Posterior cingulate gyrus (tissue), 11 donors: ENCODE measurements at places on chromosomes 6 and 20.

DNA sequence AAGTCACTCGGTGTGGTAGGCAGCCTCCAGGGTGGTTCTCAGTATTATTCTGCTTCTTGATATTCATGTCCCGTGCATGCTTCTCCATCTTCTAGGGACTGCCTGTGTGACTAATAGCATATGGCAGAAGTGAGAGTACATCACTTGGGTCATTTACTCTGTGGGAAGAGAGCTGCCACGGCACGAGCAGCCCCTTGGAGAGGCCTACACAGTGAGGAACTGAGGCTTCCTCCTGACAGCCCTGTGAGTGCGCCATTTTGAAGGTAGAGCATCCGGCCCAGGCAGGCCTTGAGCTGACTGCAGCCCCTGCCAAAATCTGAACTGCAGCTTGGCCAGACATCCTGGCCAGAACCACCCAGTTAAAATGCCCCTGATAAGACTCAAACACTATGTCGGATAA is 17.3 kb upstream of the MCUR1 start:
- no peak for DNase-seq

DNA sequence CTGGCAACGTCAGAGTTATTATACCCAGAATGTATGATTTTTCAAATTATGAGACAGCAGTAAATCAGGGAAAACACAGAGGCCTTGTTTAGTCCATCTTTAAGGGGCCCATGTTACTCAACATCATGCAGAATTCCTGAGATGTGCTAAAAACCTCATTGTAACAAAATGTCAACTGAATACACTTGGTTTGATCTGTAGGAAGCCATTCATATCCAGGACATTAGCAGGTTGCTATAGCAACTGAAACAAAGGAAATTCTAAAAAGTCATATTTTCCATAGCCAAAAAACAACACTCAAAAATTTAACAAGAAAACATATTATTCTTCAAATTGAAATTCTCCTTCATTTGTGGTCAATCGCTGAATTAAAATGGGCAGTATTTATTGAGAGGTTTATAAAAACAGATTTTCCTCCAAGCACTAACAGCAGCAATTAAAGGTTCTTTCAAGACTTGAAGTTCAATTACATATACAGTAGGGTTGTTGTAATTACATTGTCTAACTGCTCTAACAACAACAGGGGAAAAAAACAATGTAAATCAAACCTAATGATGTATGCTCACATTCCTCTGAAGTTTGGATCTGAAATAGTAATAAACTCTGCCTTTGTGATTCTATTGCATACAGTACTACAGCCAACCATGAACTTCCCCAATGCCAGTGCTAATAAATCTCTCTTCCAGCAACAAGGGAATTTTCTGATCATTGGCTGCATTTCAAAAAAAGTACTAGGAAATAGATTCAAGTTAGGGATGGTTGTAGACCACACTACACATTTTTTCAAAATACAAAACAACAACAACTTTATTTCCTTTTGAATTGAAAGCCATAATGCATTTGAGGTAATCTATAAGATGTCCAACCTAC is 34.9 kb downstream of the COL12A1 start:
- no peak for DNase-seq

- no peak for DNase-seq
Measured at GRCh38 chr6:53199156-53199555, 50.5 kb upstream of the GCM1 start.

DNA sequence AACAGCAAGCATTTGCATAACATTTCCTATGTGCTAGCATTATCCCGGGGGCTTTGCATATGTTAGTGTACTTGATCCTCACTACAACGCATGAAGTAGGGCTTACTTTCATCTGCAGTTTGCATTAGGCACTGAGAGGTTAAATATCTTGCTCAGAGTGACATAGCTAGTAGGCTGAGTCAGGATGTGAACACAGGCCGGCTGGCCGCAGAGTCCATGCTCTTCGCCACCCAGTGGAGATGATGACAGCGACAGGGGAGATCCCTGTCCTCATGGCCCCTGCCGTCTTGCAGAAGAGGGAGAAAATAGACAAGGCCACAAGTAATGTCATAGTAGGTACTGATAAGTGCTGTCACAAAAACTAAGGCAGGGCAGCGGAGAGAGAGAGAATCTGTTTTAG is 46.9 kb downstream of the LYRM4 start:
- DNase-seq, result no peak

DNA sequence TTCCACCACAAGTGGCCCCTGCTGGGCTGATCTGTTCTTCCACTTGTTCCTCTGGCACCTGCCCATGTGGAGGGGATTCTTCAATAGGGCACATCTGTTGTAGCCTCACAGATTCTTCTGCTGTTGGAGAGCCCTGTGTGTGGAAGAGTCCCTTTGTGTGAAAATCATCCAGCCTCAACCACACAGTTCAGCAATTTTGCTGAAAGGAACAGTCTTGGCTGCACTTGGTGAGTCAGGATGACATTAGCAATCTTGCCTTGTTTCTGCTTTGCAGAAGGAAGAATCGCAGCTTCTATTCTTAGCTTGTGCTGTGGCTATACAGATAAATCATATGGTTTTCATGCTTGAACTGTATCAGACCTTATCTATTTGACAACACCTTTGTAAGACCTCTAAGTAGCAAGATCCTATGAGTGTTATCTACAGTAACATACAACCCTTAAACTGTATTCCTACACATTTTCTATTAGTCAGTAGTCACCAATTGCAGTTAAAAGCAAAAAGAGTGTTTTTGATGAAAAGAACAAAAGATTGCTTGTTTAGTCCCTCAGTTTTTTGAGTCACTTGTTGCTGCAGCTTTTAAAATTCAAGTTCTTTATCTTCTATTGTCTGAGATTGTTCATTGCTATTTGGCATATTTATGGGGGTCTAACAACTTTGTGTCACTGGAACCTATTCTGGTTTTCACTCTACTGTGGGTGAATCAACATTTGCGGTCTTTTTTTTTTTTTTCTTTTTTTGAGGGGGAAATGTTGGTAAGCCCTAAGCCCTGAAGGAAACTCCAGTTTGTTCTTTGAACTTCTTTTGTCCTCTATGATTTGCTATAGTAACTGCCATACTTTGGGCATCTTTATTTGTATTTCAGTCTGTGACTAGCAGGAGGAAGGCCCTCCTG is 231.6 kb downstream of the TFAP2B start:
- no peak for DNase-seq

DNA sequence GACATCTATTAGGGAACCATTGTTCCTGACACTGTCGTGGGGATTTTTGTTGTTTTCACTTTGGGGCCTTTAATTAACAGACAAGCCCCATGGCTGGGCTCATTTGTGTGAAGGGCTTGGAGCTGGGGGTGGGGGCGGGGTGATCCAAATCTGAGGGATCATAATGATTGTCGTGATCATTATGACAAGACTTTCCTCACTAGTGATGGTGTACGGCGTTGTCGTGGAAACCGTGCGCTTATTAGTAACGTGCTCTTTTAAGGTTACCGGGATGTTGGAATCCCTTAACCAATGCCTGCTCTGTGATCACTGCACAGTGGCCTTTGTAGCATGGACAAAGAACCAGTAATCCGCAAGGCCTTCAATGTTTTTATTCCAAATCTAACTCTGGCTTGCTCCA is 18.6 kb downstream of the PDYN start:
- DNase-seq, result no peak

- DNase-seq, result no peak
Measured at GRCh38 chr6:157139054-157139708, 184.1 kb downstream of the TMEM242 start.

GRCh38 chr6:160036331-160036695 is 67.4 kb downstream of the IGF2R start:
- no peak for DNase-seq

DNA sequence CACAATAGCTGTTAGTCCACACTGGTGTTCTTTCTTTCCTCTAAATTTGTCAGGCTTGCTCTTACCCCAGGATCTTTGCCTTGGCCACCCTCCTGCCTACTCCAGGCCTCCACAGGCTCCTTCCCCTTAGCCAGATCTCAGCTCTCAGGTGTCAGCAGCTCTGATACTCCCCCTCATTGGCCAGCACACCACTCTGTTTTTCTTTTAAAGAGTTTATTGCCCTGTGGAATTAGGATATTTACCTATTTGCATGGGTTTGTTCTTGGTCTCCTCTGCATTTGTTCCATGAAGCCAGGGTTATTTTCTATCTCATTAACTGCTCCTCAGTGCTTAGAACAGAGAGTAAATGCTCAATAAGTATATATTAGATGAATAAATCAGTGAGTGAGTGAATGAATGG is 36.8 kb downstream of the GCNT2 start:
- DNase-seq, result no peak

GRCh38 chr6:138115877-138116660 is 8.8 kb upstream of the PERP start:
- DNase-seq, result peak; percentile 45

- no peak for DNase-seq
Measured at GRCh38 chr20:23517719-23518118, 26.8 kb downstream of the CST8 start.

GRCh38 chr20:20832715-20833114 is 120.3 kb upstream of the RALGAPA2 start:
- DNase-seq, result no peak

DNA sequence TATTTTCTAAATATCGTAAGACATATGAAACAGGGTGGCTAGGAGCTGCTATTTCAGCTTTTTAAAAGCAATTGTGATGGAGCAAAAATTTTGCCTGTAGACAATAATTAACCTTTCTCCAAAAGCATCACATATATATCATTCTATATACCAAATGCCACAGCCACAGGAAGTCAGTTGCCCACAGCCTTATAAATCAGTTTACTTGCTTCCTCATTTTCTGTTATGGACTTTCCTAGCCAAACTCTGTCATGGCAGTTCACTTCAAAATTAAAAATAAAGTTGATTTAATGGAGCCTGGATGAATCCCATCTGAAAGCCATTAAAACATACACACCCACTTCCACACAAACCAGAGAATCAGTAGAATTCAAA is 93.4 kb upstream of the NHSL1 start:
- no peak for DNase-seq

DNA sequence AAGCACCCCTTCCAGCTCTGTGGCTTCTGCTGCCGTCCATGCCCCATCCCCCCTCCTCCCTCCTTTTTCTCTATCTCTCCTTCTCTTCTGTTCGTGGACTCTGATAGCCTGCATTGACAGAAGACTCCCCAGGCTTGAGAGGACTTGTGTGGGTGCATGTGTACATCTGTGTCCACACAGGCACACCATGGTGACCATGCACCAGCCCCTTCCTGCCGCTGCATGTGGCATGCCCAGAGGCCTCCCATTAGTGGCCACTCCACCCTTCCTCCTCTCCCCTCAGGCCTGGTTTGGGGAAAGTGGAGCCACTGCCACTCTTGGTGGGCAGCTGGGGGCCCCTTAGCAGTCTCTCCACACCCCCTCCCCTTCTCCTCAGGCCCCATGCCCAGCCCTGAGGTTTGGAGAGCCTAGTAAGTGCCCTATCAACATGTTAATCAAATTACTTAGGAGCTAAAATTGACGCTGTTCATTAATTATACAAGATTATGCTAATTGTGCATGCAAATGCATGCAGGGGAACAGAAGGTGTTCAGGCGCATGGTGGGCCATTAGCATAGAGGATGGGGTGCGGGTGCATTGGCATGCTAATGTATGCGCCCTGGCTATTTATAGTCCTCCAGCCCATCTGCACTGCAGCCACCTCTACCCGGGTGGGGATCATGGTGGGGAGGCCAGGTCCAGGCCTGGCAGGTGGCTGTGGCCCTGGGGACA is 45.9 kb downstream of the EBF4 start:
- no peak for DNase-seq

DNA sequence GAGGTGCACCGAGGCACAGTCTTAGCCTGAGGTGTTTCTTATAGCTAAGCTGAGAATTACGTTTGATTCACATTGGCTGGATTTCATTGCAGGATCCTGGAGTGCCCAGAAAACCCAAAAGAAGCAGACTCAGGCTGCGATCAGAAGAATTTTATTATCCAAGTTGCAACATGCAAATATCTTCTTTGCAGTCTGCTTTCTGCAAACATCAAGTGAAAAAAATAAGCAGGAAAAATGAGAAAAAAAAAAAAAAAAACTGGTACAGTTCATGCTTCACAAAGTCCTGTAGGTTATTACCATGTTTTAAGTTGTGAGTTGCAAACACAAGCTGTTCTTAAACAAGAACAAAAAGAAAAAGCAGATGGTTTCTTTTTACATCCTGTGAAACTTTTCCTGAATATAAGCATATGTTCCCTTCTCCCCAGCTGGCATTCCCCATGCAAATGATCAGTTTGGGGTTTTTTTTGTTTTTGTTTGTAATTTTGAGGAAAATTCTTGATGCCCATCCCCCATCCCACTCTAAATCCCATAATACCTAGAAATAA is 349.0 kb downstream of the CBLN4 start:
- no peak for DNase-seq

GRCh38 chr6:135506270-135506997 is 8.9 kb upstream of the AHI1 start:
- DNase-seq, result no peak

- DNase-seq, result no peak
Measured at GRCh38 chr6:53916804-53917463, 122.1 kb downstream of the LRRC1 start.

GRCh38 chr20:54110041-54110440 is 39.6 kb upstream of the BCAS1 start:
- DNase-seq, result no peak

GRCh38 chr6:80197474-80197873 is 91.0 kb downstream of the BCKDHB start:
- DNase-seq, result no peak

- DNase-seq, result no peak
Measured at GRCh38 chr20:18567739-18568091, 483 bp downstream of the SMIM26 start.

- DNase-seq, result peak; percentile 67
Measured at GRCh38 chr6:36979347-36979742, 6.7 kb downstream of the MTCH1 start.

DNA sequence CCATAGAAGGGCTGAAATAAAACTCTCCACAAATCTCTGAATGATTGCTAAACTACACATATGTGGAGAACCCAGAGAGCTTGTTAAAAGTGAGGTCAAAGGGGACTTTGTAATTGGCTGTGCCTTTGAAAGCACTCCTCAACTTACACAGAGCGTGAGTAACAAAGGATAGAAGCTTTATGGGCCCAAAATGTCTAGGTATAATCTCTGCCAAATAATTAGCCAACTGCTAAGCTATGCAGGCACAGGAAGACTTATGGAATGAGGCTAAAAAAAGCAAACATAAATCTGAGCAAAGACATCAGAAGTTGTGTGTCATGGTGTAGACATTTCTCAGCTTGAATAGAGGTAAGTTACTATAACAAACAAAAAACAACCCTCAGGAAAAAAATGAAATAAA is 23.3 kb upstream of the UST start:
- DNase-seq, result no peak

DNA sequence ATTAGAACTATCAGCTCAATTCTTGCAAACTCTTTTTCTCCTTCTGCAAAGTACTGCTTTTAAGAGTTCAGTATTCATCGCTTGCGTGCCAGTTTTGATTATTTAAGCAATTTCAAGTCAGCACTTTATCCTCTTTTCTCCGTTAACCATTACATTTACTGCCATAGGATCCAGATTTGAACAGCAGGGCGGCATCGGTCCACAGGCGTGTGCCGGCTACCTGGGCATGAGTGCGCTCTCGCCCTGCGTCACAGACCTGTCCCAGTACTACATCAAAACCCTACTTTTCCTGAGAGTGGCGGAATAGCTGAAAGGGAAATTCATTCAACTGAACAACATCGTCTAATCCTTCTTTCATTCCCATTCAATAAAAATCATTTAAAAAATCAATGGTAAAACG is 53.4 kb downstream of the MYLK4 start:
- no peak for DNase-seq
